ENCODE measurements at places on chromosomes 5 and 9.
A peak's percentile ranks its signal among the peaks of the same experiment; 100 is the strongest.

- peak overlapping the region; percentile 4 for H3K27ac ChIP-seq
- no peaks in the 10 kb centered on the region for H3K36me3 ChIP-seq
- peak overlapping the region; percentile 32 for H3K4me3 ChIP-seq
- H3K4me1 ChIP-seq, result no peaks in the 10 kb centered on the region
- DNase-seq, result peak; percentile 81
Observed at GRCh38 chr5:125575891-125576505, 829.6 kb upstream of the ZNF608 start.

GRCh38 chr9:112705768-112706427, 12.0 kb downstream of the INIP start:
- H3K27me3 ChIP-seq, result no peaks in the 10 kb centered on the region
- H3K36me3 ChIP-seq, result peaks cover 7% of the 10 kb centered on the region
- peak; percentile 32 for DNase-seq
- no peak overlapping the region for H3K4me3 ChIP-seq

DNA sequence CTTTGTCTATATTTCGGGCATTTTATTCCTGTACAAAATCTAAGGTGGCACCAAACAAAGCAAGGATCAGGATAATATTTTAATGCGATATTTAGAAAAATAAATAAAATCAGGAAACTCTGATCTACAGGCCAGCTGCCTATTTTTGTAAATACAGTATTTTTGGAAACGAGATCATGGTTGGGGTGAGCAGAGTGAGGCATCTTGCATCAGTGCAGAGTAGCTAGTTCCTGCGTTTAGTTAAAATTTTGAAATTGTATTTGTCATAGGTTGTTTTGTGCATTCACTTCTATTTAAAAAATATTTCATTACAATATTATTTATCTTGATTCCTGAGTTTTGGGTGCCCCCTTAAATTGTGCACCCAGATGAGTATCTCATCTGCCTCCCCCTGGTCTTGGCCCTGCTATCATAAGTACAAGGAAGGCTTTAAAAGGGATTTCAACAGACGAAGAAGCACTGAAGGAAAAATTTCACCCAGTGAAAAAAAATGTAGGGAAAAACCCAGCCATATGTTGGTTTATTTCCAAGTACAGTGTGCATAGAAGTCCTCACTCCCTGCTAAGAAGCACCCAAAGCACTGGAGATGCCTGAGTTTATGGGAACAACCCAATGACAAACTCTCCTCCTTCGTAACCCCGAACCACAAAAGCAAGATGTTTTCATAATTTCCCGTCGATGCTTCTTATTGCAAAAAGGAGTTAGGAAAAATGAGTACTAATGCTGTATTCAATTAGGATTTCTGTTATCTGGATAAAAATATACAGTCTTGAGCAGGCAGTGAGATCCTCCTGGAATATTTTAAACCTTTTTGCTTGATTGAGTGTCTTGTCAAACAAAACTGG, 304.7 kb upstream of the CLINT1 start:
- H3K36me3 ChIP-seq, result no peaks in the 10 kb centered on the region
- no peak overlapping the region for H3K4me3 ChIP-seq
- no peaks in the 10 kb centered on the region for H3K4me1 ChIP-seq
- no peak for DNase-seq
- H3K27me3 ChIP-seq, result no peaks in the 10 kb centered on the region
- no peak overlapping the region for H3K27ac ChIP-seq

DNA sequence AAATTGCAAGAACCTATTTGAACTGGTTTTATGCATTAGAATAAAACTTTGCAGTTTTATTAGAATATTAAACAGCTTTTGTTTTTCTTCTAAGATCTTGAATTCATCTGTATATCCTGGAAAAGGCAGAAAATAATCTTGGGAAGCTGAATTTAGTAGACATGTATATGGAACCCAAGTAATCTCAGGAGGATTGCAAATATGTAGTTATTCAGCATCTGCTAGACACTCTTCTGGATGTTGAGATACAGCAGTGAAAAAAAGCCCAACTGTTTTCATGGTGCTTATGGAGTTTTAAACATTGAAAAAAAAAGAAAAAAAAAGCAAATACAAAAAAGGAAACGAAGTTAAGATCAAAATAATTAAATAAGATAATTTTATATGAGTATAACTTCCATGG, 922.2 kb upstream of the SEMA6A start:
- H3K4me3 ChIP-seq, result no peak overlapping the region
- H3K27me3 ChIP-seq, result no peaks in the 10 kb centered on the region
- no peak overlapping the region for H3K27ac ChIP-seq
- no peak for DNase-seq

Measured in SJCRH30 (cell line).